Stimulated activated naive B cell treated with anti-CD40 and anti-IgM and Interleukin-4, amounts not matched to agents 10 μg/mL and 1 μg/mL and 100 μg/mL, for 72 hours (primary cell): ENCODE measurements at places on chromosomes 2 and 18.

DNA sequence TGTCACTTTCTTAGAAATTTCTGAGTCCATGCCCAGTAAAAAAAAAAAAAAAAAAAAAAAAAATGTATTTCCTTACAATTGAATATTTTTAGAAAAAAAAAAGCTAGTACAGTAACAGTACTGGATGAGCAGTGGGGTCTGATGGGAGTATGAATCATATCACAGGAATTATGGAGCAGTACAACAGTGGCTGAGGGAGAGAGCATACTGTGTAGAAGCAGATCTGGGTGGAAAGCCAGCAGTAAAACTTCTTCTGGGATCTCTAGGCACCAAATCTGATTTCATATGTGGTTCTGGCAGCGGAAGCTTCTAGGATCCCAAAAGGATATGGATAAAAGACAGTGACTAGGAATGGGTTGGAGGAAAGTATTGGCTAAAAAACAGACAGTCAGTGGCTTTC, 414.9 kb upstream of the FSHR start:
- DNase-seq = no peak

- DNase-seq = no peak
Measured at GRCh38 chr18:47081578-47081977, 46.2 kb upstream of the ELOA2 start.

DNA sequence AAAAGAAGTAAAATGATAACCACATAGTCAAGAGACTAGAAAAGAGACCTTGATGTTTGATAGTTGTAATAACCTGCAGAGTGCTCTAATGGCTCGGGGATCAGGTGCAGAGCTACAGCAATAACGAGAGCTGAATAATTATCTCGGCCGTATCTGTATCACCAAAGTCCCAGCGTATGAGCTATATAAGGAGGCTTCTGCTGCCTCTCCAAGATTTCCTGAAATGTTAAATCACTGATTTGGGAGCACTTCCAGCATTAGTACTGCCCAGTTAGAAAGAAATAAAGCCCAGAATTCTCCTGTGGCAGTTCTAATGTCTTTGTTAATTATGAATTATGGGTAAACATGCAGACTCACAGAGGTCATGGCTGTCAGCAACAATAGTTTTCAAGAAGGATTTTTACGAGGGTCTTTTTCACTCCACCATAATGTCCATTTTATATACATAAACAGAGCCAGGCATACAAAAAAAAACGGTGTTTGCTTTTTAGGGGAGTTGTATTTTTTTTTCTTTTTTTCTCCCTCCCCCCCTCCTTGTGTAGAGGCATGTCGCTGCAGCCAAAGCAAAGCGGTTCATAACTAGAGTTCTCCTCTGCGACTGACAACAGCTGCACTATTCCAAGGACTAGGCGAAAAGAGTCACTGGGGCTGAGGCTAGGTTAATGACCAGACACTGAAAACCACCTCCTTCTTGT, 168.3 kb upstream of the VRK2 start:
- DNase-seq = no peak

DNA sequence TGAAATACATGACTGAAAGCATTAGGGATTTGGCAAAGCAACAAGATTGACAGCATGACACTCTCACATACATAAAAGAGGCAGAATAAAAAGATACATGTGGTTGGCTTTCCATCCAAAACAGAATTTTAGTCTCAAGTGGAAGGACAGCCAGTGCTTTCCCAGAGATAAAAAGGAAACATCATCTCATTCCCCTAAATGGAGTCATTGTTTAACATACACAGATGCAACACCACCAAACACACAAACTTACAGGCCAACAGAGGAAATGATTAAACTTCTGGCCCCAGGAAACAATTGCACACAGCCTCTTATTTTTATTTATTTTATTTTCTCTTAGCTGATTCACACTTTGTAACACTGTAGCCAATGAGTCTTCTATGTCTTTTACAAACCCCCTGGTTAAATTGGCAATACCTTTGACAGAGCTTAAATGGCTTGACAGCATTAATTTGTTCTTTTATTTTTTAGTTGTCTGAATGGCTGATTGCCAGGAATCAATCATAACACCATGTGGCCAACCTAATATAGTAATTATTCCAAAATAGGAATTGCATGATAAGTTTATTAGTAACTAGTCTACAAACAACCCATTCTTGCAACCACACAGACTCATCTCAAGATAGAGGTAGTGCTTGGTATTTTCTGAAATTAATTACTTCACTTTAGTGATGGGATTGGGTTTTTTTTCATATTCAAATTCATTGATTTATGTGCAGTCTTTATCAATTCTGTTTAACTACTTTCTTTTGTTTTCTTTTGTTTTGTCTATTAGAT, 190.5 kb downstream of the RND3 start:
- no peak for DNase-seq

DNA sequence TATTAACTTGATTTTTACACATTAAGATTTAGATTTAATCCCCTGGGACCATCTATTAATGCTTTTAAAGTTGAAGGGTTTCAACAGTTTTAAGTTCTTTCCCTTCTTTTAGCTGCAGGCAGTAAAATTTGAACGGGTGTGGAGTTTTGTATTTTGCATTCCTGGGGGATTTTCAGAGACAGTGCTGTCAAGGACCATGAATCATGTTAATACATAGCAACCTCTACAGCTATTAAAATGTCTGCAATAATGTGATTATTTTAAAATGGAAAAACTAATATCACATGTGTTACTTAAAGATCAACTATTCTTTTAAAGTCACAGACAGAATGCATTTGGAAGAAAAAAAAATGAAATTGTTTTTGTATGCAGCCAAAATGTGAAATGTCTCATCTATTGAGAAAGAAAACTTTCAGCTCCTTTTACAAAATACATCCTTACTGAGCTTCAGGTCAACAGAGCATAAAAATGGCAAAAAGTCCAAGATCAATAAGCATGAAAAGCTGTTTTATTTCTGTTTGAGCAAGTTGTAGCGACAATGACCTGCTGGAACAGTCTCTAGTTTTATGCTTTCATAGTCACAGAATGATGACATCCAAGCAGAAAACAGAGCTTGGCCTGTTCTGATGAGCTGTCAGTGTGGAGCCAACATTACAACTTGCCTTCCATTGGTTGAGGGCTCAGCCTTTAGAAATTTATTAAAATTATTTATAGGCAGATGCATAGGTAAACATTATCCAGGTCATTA, 21.6 kb upstream of the ZNF521 start:
- no peak for DNase-seq

DNA sequence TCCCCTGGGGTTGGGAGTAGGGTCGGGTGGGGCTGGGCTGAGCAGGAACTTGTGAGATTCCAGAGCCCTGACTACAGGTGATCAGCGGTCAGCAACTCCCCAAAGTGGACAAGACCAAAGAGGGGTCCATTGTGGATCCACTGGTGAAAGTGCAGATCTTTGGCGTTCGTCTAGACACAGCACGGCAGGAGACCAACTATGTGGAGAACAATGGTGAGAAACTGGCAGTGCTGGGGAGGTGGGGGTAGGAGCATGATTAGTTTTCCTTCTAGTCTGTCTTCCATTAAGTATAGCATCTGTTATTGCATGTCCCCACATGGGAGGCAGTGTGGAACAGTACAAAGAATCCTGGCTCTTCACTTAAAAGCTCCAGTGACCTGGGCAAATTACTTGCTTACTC, 23.7 kb downstream of the ZNF142 start:
- no peak for DNase-seq

DNA sequence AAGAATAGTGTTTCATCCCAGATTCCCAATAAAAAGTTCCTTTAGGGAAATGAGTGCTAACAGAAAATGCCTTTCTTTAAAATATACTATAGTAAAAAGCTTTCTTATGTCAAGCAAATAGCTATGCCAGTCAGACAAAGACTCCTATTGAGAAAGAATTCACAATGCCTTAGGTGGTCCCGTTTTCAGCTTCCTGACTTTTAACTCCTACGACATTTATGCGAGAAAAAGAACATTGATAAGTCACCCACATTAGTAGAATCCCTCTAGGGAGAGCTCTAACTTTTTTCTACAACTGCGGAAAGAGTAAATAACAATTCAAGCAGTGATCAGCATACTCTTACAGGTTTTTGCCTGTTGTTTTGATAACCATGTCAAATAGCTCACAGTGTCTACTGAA, 750.8 kb upstream of the ACVR2A start:
- DNase-seq = no peak

- DNase-seq = no peak
Measured at GRCh38 chr2:67393237-67393636, 3.9 kb upstream of the ETAA1 start.

GRCh38 chr2:22904126-22904684, 480.8 kb upstream of the KLHL29 start:
- DNase-seq = no peak

- DNase-seq = no peak
Measured at GRCh38 chr2:196291873-196292800, 120.8 kb upstream of the STK17B start.

GRCh38 chr2:203280428-203281064, 41.7 kb downstream of the CYP20A1 start:
- DNase-seq = no peak

GRCh38 chr2:9398881-9399780, 24.2 kb downstream of the ITGB1BP1 start:
- DNase-seq = no peak

DNA sequence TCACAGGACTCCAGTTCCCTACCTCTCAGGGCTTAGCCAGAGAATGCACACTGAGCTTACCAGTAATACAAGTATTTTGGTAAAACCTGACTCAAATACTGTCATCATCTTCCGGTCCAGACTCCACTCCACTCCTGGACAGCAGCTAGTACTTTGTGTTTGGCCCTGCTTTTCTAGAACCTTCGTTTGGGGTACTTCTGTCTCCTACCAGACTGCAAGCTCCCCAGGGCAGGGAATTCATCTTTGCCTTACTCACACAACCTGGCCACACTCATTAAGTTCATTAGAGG, 108.9 kb upstream of the CDC42EP3 start:
- DNase-seq = no peak

- no peak for DNase-seq
Measured at GRCh38 chr2:176146101-176146500, 5.2 kb upstream of the HOXD4 start.

DNA sequence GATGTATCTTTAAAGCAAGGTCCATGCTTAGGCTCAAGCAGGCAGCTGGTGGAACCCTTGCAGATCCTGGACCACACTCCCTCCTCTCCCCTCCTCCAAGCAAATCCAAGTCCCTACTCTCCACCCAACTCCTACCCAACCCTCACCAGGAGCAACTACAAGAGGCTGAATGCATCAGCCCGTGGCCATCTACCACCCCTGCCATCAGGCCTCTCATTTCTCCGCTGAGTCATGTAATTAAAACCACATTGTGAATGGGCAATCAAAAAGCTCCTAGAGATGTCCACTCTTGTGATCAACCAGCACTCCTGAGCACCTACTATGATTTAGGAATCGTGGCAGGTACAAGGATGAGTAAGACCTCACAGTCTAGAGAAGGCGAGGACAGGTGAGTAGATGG, 142.2 kb upstream of the CAPN13 start:
- no peak for DNase-seq

DNA sequence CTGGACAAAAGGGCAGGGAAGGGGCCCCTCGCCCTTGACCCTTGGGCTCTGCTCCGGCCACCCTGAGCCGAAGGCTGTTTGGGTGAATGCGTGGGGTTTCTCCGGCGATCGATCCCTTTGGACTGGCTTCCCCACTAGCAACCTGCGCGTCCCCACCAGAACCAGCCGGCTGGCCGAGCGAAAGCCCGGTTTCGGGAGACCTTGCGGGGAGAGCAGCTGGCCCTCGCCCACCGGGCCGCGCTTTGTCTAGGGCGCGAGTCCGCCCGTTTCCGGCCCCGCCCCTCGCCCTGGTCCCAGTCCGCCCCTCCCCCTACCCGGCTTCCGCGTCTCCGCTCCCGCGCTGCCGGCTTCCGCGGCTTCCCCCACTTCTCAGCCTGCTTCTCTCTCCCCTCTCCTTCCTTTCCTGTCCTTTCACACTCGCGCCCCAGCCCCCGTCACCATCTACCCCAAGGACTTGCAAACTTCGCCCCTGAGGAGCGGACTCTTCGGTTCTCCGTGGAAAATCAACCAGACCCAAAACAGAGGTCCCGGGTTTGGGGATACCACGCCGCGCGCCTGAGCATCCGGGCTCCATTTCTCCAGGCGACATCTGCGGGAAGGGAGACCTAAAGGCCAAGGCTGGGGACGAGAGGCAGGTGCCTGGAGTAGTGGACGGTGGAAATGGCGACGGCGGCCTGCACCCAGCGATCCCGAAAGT, 48.0 kb upstream of the ATP6V1B1 start:
- DNase-seq = no peak

GRCh38 chr2:190376591-190377245, 31.4 kb upstream of the MFSD6 start:
- DNase-seq = no peak

DNA sequence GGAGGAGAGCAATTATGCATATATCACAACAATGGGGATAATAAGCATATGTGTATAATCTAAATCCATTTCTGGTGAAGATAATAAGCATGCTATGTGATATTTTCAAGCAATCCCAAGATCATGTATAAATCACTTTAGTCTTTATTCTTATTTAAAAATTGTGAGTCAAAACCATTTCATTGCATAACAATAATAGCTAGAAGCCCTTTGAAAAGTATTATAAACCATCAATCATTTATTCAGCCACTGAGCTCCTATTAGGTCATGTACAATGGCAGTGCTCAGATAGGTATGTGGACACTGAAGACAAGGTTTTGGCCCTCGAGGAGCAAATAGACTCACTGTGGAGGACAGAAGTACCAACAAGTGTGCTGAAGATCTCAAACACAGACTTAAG, 113.1 kb downstream of the CDCA7 start:
- no peak for DNase-seq

DNA sequence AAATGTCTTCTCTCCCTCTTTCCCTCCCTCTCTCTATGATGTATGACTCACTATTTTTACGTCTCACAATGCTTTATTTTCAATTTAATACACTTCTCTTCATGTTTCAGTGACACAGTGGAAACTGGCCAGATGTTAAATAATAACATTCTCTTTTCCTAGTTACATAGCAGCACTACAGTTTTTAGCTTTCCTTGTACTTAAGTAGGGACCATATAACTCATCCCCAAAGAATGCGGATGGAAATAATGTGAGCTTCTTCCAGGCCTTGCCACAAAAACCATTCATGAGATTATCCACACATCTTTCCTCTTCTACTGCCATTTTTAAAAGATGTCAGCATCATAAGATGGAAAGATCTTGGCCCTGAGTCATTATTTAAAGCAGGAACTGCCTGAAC, 789.4 kb downstream of the LRP1B start:
- DNase-seq = no peak

DNA sequence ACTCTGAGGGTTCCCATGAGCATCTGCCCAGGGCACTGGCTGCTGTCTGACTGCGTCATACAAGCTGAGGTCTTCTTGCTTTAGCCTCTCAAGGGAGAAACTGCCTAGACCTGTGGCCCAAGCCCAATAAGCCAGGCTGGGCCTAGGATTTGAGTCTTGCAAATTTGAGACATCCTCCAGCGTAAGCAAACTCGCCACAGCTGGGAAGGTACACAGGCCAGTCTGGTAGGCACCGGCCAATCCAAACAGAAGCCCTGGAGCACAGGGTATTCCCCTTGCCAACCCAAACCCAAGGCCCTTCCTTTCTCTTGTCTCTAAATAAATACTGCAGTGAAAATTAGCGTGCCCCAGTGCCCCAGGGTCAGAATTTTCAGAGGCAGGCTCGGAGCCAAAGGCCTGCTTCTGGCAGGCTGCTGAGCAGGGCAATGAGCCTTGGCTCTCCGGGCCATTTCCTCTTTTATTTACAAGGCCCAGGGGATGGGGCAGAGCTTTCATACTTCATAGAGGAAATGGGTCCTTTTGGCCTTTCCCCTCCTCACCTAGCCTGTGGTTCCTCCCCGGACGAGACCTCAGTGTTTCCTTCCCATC, 33.3 kb downstream of the POLR1A start:
- DNase-seq = peak; percentile 74
